ENCODE measurements at places on chromosomes 12 and 14.
A peak's percentile ranks its signal among the peaks of the same experiment; 100 is the strongest.

DNA sequence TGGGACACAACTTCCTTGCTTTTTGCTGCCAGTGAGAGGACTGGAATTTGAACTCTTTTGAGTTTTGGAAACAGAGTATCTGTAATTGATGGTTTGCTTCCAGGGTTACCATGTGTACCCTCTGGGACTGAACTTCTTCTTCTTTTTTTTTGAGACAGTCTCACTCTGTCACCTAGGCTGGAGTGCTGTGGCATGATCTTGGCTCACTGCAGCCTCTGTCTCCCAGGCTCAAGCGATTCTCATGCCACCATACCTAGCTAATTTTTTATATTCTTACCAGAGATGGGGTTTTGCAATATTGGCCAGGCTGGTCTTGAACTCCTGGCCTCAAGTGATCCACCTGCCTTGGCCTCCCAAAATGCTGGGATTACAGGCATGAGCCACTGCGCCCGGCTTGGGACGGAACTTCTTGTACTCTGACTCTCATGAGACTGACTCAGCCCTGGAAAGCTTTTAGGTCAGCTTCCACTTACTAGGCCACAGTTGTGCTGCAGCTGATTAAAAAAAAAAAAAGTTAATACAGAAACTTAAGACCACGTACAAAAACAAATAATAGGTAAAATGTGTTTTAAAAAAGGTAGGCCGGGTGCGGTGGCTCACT, 15.8 kb downstream of the SEL1L start:
- no peak for DNase-seq

GRCh38 chr14:20350282-20350681, 6.8 kb downstream of the PARP2 start:
- DNase-seq: no peak

- peak; percentile 83 for DNase-seq
These were observed 93.3 kb downstream of the NINJ2 start for GRCh38 chr12:569803-570434.

- no peak for DNase-seq
These were observed 66.4 kb downstream of the PTHLH start for GRCh38 chr12:27906127-27906500.

DNA sequence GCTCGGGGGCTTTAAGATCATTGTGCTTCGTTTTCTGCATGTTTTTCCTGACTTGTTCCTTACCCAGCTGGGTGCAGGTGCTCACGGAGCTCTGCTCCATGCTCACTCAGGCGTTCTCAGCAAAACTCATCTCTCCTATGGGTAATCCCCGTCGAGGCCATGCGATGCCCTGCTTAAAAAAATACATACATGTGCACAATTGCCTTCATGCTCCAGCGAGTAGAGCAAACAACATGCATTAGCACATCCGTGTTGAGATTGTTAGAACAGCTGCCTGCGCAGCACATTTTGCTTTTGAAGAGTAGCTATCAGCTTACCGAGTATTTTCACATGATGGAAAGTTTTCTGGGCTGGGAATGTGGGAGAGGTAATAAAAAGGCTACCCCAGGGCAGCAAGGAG, 16.2 kb downstream of the AACS start:
- DNase-seq: no peak
